ENCODE measurements at places on chromosomes 5 and 9. TPM values are rescaled to one million over a fixed set of nuclear protein-coding genes. Genes with fewer than 3 reads are reported as not detected.

The PFN3 gene
- total RNA-seq = not detected

The FAM81B gene
- not detected for total RNA-seq

The SPATA9 gene
- total RNA-seq = 1.4 TPM

DNA sequence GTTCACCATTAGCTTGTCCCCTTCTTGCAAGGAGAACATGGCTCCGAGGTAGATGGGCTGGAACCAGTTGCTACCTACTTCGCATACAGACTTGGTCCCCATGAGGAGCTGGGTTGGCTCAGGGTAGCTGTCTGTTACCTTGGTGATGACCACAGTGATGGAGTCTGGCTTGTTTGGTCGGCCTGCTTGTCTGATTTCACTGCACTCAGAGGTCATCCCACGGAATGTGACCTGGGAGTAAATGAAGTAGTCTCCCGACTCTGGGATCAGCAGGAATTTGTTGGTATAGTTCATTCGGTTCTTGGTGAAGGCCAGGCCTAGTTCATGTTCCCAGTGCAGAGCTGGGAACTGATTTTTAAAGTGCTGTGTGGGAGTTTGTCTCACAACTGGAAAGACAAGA, 15.3 kb downstream of the TNFSF15 start:
- no peak for DNase-seq

The TNC gene
- 37.6 TPM for total RNA-seq

The CDC20B gene
- total RNA-seq = not detected

- DNase-seq = no peak
Observed at GRCh38 chr5:143453720-143454119, 50.2 kb upstream of the NR3C1 start.

GRCh38 chr5:96084874-96085506, 123.3 kb upstream of the ELL2 start:
- DNase-seq = no peak

DNA sequence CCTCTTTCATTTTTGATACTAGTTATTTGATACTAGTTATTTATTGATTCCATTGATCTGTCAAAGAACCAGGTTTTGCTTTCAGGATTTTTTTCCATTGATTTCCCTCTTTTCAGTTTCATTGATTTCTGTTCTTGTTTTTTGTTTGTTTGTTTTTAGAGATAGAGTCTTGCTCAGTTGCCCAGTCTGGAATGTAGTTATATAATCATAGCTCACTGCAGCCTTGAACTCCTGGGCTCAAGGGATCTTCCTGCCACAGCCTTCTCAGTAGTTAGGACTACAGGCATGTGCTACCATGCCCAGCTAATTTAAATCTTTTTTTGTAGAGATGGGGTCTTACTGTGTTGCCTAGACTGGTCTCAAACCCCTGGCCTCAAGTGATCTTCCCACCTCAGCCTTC, 49.9 kb downstream of the FSD1L start:
- no peak for DNase-seq

The OR2V1 gene
- total RNA-seq = not detected

The FGFR4 gene
- 4.1 TPM for total RNA-seq

GRCh38 chr9:15724612-15725011, 171.8 kb downstream of the CCDC171 start:
- no peak for DNase-seq

GRCh38 chr5:139651043-139651834, 3.1 kb downstream of the CXXC5 start:
- no peak for DNase-seq

- DNase-seq = no peak
Observed at GRCh38 chr5:99034336-99034735, 105.5 kb upstream of the CHD1 start.

GRCh38 chr5:5298068-5298633, 124.3 kb upstream of the ICE1 start:
- no peak for DNase-seq

- DNase-seq = no peak
Observed at GRCh38 chr5:176427971-176428370, 11.6 kb upstream of the CLTB start.

The RMRP gene
- total RNA-seq = 826 TPM

The NSG2 gene
- not detected for total RNA-seq

DNA sequence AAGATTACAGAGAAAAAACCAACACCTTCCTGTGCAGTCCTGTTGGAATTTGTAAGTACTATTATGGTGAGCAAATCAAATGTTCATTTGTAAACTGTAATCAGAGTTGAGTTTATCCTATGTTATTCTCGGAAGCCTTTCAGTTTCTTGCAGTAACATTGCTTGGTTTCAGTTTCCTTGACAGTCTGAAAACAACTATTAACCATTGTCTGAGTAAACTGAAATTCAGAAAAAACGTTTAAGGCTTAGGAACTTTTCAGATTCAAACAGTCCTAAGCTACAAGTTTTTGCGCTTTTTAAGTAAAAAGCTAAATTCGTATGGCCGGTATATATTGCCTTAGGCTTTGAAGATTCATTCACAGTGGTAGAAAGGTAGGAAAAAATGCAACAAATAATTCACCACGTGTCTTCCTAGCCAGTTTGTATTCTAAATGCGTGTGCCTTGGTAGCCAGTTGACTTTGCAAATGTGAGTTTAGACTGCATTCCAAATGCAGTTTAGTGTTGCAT, 2.5 kb downstream of the GPBP1 start:
- DNase-seq = peak; percentile 51

GRCh38 chr5:55226027-55226933, 835 bp downstream of the MCIDAS start:
- DNase-seq = peak; percentile 72

The MYOT gene
- total RNA-seq = not detected

DNA sequence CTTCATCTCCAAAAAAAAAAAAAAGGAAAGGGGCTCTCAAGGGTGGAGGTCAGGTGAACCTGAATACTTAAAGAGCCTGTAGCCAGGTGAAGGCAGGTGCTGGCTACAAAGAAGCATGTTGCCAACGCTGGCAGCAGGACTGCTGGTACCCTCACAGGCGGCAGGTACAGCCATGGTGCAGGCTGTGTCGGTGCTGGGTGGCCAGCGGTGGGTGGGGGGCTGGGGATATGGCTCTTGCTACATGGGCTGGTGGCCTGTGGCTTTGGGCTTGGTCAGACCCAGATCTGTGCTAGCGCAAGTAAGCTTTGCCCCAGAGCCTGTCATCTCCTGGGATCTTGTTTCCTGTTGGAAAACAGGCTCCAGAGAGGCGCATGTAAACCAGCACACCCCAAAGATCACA, 86.3 kb upstream of the PHYKPL start:
- no peak for DNase-seq

The FOXD4 gene
- total RNA-seq = 0.24 TPM

DNA sequence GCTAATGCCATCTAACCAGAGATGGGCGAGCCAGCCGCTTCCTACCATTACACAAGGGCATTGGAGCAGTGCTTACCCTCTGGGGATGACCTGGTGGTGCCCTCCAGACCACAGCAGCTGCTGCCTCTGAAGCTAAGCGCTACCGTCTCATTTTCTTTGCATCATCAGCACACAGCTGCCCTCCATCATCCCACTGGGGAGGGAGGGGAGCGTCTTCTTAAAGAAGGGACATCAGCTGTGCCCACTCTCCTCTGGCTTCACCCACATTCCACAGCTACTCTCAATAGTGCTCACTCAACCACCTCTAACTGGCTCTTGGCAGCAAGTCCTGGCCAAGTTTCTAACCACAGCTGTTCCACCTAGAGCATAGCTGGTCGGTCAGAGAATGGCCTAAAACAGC, 503.4 kb downstream of the NFIB start:
- DNase-seq = no peak

The EDIL3 gene
- total RNA-seq = 290 TPM

The C9orf153 gene
- not detected for total RNA-seq

DNA sequence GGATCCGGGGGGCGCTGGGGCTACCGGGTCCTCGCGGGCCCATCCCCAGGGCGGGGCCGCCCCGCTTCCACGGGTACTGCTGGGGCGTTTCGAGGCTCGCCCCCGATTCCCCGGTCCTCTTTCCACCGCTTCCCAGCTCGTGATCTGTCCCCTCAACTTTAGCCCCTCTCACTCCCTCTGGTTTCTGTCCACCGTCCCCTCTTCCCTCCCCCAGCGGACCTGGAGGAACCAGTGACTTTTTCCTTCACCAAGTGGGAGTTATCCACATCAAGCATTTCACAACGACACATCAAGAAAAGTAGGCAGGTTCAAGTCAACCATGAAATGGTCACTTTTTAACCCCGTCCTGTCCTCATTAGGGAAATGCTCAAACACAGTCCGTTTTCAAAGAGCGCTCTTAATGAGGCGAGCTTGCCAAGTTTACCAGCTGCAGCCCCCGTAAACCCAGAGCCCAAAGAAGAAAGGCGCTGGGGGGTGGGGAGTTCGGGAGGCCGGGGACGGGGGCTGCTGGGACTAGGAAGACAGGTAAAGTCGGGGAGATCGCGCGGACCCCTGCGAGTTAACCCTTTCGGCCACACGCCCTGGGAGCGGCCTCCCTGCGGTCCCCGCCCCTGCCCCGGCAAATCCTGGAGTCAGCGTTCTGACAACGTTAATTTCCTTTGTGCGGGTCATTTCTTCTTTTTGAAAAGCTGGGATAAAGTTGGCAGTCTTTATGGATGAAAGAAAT, 2.1 kb upstream of the NFIB start:
- DNase-seq = no peak

- DNase-seq = no peak
Observed at GRCh38 chr9:4490705-4491625, 697 bp downstream of the SLC1A1 start.

The IRX1 gene
- total RNA-seq = not detected

GRCh38 chr5:171481571-171482433, 62.4 kb downstream of the FGF18 start:
- DNase-seq = no peak

The LECT2 gene
- total RNA-seq = not detected

- DNase-seq = peak; percentile 38
Observed at GRCh38 chr5:123207081-123207537, 118.1 kb downstream of the PRDM6 start.

Measured in SJSA1 (cell line).